KBM-7 (cell line): ENCODE measurements at places on chromosomes 3 and 15.

DNA sequence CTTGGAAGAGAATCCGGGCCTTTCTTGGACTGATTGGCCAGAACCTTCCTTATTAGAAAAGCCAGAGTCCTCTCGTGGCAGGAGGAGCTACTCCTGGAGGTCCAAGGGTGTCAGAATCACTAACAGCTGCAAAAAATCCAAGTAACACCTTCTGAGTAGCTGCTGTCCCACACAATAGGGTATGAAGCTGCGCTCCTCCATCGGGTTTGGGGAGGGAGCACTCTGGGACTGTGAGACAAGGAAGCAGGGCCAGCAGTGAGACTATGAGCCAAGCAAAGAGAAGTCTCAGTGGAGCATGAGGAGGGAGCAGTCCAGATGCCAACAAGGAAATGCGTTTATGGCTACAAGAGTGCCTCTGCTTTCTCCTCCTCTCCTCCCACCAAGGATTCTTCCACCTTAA is 21.7 kb downstream of the SEMA3G start:
- no peak for DNase-seq

DNA sequence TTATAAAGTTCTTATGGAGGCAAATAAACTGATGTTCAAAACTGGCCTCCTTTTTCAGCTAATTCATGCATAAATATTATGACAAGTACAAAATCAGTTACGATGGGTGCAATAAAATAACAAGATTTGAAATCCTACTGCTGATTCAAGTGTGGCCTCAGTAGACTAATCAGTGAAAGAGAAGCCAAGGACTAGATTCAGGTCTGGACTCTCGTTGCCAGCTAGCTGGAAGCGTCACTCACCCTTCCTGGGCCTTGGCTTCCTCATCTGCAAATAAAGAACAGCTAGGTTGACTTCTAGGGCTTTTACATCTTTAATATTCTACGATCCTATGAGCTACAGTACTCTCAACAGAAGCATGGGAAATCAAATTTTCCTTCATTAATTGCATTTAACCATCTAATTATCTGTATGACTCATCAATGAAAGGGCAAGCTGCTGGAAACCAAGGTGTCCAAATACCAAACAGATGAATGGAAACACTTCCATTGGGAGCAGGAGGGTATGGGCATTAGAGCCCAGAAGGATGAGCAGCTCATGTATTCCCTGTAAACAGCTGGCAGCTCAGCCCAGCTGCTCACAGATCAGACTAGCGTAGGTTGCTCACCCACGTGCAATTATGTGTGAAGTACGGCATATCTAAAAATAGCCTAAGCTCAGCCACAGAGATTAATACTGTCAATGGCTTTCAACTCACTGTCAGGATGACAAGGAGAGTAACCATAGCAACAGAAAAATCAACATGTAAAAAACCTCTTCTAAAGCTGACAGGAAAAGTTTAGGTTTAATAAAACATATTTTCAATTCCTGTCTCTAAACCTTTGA is 294.8 kb downstream of the PLCL2 start:
- no peak for DNase-seq

GRCh38 chr3:13288732-13289718 is 131.1 kb downstream of the NUP210 start:
- DNase-seq, result no peak

DNA sequence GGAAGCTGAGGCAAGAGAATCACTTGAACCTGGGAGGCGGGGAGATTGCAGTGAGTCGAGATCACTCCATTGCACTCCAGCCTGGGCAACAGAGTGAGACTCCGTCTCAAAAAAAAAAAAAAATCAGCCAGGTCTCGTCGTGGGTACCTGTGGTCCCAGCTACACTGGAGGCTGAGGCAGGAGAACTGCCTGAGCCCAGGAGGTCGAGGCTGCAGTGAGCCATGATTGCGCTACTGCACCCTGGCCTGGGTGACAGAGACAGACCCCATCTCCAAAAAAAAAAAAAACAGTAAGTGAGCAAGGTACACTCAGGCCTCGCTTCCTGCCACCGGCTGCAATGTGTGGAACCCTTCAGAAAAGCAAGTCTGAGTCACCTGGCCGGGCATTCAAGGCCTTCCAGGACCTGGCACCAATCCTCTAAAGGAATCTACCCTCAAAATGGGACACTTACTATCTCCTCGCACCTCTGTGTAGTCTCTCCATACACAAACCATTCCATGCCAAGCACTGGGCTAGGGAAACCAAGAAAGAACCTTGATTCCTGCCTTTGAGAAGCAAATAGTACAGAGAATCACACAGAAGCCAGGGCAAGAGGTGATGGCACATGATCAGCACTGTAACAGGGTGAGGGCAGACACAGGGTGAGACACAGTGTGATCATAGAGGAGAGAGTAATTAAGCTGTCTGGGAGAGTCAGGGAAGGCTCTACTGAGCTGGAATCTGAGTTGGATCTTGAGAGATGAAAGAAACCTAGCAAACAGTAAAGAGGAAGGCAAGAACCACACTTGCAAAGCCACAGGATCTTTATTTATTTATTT is 9.7 kb downstream of the SCAMP2 start:
- no peak for DNase-seq

GRCh38 chr15:26874774-26875475 is 8.1 kb downstream of the GABRA5 start:
- no peak for DNase-seq

DNA sequence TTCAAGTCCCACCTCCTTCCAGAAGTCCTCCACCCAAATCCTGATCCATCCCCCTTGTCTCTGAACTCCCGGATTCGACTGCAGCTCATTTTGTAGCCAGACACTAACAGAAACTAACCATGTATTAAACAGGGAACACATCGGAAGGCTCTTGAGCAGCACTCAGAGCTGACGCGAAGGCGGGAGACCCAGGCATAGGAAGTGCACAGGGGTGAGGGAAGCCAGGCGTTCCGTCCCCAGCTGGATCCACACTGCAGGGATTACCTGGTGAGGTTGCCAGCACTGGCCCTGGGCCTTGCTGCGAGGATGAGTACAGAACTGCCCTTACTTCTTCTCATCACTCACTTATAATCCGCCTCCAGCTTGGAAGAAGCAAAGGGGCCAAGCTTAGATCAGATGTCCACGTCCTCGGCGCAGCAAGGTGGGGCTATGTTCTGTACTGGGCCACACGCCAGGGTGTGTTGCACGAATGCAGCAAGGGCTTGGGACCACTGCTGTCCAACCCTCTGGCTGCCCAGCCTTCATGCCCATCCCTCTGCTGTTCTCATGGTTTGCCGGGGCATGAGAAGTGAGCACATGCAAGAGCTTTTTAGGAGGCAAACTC is 124.2 kb upstream of the SMAD3 start:
- DNase-seq, result no peak

- no peak for DNase-seq
Measured at GRCh38 chr15:50355619-50355905, 564 bp upstream of the GABPB1 start.

DNA sequence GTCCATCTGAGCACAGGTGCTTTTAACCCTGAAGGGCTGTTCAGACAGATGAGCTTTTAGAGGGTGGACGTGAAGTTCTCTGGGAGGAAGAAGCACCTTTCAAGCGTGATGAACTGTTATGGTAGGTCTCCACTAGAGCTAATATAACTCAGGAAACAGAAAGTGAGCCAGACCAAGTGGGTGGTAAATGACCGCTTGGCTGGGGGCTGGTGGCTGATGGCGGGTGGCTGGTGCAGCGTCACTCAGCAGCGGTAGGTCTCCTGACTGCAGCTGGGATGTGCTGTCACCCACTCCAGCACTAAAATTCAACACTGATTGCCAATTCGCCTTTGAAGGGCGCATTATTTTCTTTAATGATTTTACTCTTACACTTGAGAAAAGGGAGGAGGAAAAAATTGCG is 31.2 kb upstream of the LACTB start:
- no peak for DNase-seq

- DNase-seq, result peak; percentile 54
Measured at GRCh38 chr15:64163659-64164362, 989 bp upstream of the PPIB start.

DNA sequence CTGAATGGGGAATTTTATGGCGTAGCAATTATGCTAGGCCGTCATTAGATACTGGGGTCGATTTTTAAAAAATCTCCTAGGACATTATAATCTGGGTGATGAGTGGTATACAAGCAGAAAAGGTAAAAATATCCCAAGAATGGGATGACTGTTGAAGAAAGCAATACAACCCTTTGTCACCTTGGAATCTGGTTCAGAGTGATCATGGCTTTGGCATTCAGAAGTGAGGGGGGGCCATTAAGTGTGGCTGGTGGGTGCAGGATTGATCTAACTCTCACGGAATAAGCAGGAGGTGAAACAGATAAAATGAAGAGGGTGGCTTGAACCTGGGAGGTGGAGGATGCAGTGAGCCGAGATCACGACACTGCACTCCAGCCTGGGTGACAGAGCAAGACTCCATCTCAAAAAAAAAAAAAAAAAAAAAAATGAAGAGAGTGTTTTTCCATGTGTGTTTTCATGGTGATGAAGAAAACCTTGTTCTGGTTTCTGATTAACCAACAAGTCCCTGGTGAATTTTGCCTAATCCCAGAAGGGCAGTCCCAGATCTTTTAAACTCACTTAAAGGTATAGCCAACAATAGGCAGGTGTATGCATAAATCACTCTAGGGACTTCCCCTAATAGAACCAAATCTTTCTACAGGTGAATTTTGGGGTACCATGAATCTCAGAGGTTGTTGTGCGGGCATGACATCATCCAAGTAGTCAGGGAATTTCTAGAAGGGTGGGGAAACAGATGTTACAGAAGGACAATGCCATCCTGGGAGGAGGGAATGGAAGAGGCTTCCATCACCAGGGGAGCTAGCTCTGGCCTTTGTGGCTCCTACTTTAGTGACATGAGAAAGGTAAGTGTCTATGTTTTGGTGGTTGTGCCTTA is 3.1 kb upstream of the RAD54L2 start:
- DNase-seq, result no peak

- DNase-seq, result no peak
Measured at GRCh38 chr3:175777495-175777894, 918.4 kb downstream of the NAALADL2 start.

DNA sequence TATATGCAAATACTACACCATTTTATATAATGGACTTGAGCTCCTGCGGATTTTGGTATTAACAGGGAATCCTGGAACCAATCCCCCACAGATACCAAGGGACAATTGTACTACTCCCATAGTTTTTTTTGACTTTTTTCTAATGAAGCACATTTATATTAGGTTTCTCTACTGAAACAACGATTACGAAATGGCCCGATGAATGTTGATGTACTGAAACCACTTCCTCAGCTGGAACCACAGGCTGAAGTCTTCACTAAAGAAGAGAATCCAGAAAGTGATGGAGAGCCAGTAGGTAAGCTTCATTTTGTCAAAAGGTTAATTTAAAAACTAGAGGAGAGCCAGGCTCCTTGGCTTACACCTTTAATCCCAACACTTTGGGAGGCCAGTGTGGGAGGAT is 121.5 kb upstream of the LRRFIP2 start:
- DNase-seq, result peak; percentile 30

DNA sequence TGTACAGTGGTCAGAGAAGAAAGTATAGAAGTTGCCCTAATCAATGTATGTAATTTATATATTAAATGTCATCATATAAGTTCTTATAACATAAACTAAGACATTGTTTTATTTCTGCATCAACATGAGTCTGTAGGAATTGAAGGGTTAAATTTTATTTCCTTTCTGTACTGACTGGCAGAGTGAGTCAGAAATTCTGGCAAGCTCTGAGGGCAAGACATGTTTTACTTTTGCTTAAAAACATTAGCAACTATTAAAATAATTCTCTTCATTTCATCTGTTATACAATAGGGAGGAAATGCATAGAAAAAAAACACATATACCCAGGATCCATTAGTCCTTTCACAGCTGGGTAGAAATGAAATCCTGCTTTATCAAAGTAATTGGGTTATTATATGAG is 171.4 kb upstream of the ALCAM start:
- no peak for DNase-seq

DNA sequence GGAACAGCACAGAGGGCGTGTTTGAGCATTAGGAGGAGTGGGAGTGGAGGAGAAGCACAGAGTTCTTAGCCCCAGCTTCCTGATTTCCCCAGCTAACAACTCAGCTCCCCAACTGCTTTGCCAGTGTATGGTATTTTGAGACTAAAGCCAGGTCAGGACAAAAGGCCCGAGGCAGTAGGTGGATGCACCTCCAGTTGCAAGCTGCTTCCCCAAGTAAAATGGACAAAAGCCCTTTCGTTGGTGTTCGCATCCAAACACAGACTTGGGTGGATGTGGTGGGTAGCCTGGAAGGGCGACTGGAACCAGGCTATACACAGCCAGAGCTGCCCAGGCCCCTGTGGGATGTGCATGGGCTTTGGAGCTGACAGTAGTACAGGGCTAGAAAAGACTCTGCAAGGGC is 12.3 kb upstream of the EHD4 start:
- no peak for DNase-seq

DNA sequence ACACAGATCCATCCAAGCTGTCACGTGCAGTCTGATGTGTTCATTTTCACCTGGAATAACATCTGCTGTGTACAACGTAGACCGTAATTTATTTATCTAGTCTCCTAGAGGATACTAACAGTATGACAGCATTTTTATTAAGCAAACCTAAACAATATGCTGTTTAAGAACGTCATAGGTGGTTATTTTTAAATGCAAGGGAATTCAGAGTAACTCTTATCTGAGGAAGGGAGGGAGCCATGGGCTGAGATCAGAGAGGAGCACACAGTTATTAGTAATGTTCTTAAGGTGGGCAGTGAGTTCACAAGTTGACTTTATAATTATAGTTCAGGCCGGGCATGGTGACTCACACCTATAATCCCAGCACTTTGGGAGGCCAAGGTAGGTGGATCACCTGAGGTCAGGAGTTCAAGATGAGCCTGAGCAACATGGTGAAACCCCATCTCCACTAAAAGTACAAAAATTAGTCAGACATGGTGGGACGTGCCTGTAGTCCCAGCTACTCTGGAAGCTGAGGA is 193.6 kb downstream of the UACA start:
- DNase-seq, result no peak

DNA sequence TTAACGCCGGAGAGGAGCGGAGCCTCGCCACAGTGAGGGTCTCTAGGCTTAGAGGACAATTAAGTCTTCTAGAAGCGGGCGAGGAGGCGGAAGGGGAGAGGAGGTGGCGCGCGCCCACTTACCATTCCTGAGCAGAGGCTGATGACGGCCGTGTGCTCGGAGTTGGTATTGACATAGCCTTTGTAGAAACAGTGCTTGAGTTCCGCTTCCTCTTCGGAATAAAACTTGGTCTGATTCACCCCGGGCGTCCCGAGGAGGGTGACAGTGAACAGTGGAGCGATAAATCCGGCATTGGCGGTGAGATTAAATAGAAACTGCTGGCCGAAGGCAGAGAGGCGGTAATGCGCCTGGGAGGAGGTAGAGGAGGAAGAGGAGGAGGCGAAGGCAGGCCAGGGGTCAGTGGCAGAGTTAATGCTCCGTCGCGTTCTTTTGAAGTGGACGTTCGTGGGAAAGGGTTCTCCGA is 1.3 kb downstream of the ADAMTS9 start:
- peak; percentile 4 for DNase-seq

DNA sequence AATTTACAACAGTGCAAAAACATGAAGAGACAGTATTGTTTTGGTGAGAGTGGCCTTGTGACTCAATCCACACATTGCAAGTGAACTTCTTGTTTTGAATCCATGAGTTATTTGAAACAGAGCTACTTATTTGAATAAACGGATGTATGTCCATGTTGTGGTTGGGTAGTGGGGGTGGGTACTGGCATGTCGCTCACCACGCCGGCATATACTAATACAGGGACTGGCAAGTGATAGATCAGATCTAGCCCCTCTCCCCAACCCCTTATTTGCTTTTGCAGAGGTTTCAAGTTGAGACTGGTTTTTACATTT is 83.8 kb downstream of the EDEM1 start:
- no peak for DNase-seq

GRCh38 chr3:129867506-129868124 is 25.9 kb downstream of the TMCC1 start:
- no peak for DNase-seq

GRCh38 chr3:78614486-78614885 is 1153.3 kb downstream of the ROBO1 start:
- no peak for DNase-seq
